T-helper 17 cell (primary cell): ENCODE measurements at places on chromosomes 12 and 14. TPM values are rescaled to one million over a fixed set of nuclear protein-coding genes. Genes with fewer than 3 reads are reported as not detected.

PLA2G1B gene
- not detected for total RNA-seq

LRP1 gene
- 3.8 TPM for total RNA-seq

GRCh38 chr12:65156366-65156841 lies 13.0 kb upstream of the LEMD3 start:
- peak overlapping the region; percentile 62 for H3K4me3 ChIP-seq
- H3K4me1 ChIP-seq, result peaks cover 13% of the 10 kb centered on the region
- peaks cover 6% of the 10 kb centered on the region for H3K36me3 ChIP-seq
- DNase-seq, result no peak
- peaks cover 36% of the 10 kb centered on the region for H3K27me3 ChIP-seq
- H3K27ac ChIP-seq, result peak overlapping the region; percentile 51

- no peaks in the 10 kb centered on the region for H3K36me3 ChIP-seq
- H3K4me1 ChIP-seq, result no peaks in the 10 kb centered on the region
- H3K27ac ChIP-seq, result no peak overlapping the region
These were observed 235.1 kb downstream of the NRXN3 start for GRCh38 chr14:78405079-78405856.

GRCh38 chr12:32033406-32033805 lies 73.2 kb upstream of the BICD1 start:
- no peak overlapping the region for H3K4me3 ChIP-seq
- no peaks in the 10 kb centered on the region for H3K27me3 ChIP-seq
- H3K36me3 ChIP-seq, result peaks cover 2% of the 10 kb centered on the region
- H3K27ac ChIP-seq, result peak overlapping the region; percentile 24
- H3K4me1 ChIP-seq, result peaks cover 7% of the 10 kb centered on the region

- peak; percentile 39 for DNase-seq
- peak overlapping the region; percentile 89 for H3K27ac ChIP-seq
- H3K4me3 ChIP-seq, result peak overlapping the region; percentile 39
- H3K36me3 ChIP-seq, result peaks cover 2% of the 10 kb centered on the region
- no peaks in the 10 kb centered on the region for H3K27me3 ChIP-seq
These were observed 44.6 kb downstream of the MLXIP start for GRCh38 chr12:122123051-122123760.

DNA sequence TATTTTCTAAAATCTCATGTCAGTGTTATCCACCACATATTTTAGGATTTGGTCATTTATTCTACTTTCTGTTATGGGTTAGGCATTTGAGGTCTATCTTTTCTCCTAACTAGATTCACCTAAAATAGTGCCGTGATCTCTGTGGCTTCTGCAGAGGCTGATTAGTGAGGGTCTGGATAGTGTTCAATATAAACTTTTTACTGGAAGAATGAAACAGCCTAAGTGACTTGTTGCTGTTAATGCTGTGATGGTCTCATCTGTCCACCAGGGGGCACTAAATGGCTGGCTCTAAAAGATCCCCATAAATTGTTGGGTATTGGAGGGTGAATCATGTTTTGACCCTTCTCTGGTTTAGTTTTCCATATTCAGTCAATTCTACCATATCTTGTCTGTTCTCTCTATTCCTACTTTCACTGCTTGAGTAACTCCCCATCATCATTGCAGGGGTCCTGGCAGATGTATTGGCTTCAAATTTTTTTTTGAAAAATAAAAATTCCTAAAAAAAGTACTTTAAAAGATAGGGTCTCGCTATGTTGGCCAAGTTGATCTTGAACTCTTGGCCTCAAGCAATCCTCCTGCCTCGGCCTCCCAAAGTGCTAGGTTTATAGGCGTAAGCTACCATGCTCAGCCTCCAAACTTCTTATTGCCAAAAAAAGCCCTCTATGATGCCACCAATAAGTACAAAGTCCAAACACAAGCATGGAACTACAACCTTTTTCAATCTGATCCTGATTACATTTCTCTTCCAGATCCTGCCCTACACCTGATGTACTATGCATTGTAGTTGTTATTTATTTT lies 6.9 kb downstream of the PABPN1 start:
- H3K36me3 ChIP-seq, result no peaks in the 10 kb centered on the region
- H3K27ac ChIP-seq, result peak overlapping the region; percentile 78
- H3K4me1 ChIP-seq, result peaks cover 5% of the 10 kb centered on the region
- no peak overlapping the region for H3K4me3 ChIP-seq

GRCh38 chr14:79686196-79686595 lies 525.1 kb downstream of the DIO2 start:
- H3K4me3 ChIP-seq, result no peak overlapping the region
- H3K27ac ChIP-seq, result no peak overlapping the region
- H3K4me1 ChIP-seq, result no peaks in the 10 kb centered on the region
- no peaks in the 10 kb centered on the region for H3K27me3 ChIP-seq
- no peaks in the 10 kb centered on the region for H3K36me3 ChIP-seq

DNA sequence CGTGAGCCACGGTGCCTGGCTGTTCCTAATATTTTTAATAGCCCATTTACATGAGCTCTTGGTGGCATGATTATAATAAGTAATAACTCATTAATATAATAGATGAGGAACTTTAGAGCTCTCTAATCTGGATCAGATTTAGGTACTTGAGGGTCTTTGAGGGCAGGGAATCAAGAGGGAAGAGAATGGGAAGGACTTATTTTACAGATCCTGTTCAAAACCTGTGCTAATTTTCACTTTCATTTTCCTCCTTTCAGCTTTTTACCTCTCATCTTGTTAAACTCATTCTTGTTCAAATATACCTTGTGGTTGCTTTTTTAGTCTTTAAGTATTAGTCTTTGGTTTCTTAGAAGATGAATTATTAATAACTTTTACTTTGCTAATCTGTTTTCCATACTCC lies 5.6 kb downstream of the NECAP1 start:
- H3K4me1 ChIP-seq, result peaks cover 38% of the 10 kb centered on the region
- H3K27ac ChIP-seq, result peak overlapping the region; percentile 100
- peaks cover 12% of the 10 kb centered on the region for H3K36me3 ChIP-seq
- no peaks in the 10 kb centered on the region for H3K27me3 ChIP-seq
- DNase-seq, result no peak

GRCh38 chr12:37672655-37673260 lies 643.8 kb upstream of the ALG10B start:
- no peaks in the 10 kb centered on the region for H3K4me1 ChIP-seq
- no peaks in the 10 kb centered on the region for H3K27me3 ChIP-seq
- H3K27ac ChIP-seq, result no peak overlapping the region
- no peak for DNase-seq

RPGRIP1 gene
- total RNA-seq, result not detected

DTX1 gene
- 20.7 TPM for total RNA-seq

GRCh38 chr14:103057028-103057371 lies 349 bp downstream of the CDC42BPB start:
- no peak for DNase-seq
- peaks cover 17% of the 10 kb centered on the region for H3K4me1 ChIP-seq
- no peaks in the 10 kb centered on the region for H3K27me3 ChIP-seq
- no peak overlapping the region for H3K4me3 ChIP-seq

ANKLE2 gene
- 84.2 TPM for total RNA-seq

- no peak for DNase-seq
- H3K4me3 ChIP-seq, result no peak overlapping the region
- peaks cover 69% of the 10 kb centered on the region for H3K4me1 ChIP-seq
- peaks cover 3% of the 10 kb centered on the region for H3K36me3 ChIP-seq
- H3K27ac ChIP-seq, result peak overlapping the region; percentile 97
These were observed 4.0 kb downstream of the VPS37B start for GRCh38 chr12:122891661-122892525.

IFNG-AS1 gene
- total RNA-seq, result 0.42 TPM

DNA sequence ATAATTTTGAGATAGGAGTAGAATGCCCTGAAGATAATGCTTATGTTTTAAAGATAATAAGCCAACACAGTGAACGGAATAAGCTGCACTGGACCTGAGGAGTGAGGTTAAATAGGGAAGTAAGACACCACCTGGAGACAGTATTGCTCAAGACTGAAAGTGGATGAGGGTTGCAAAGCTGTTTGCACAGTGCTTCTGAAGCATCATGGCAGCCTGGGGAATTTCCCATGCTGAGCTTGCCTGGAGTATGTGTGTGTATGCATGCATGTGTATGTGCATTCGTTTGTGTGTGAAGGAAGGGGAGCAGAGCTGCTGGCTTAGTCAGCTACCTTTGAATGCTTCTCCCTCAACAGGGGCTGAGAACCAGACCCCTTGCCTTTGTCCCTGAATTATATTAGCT lies 35.8 kb downstream of the BHLHE41 start:
- H3K27me3 ChIP-seq, result peaks cover 13% of the 10 kb centered on the region
- H3K27ac ChIP-seq, result no peak overlapping the region
- no peak overlapping the region for H3K4me3 ChIP-seq

KLHL33 gene
- 0.47 TPM for total RNA-seq

- no peak for DNase-seq
- peaks cover 34% of the 10 kb centered on the region for H3K4me1 ChIP-seq
- peak overlapping the region; percentile 43 for H3K4me3 ChIP-seq
- peak overlapping the region; percentile 91 for H3K27ac ChIP-seq
- no peaks in the 10 kb centered on the region for H3K36me3 ChIP-seq
These were observed 35.3 kb downstream of the MAP1LC3B2 start for GRCh38 chr12:116594325-116595038.

PLCZ1 gene
- total RNA-seq, result not detected

LRP6 gene
- total RNA-seq, result 1.8 TPM

DNA sequence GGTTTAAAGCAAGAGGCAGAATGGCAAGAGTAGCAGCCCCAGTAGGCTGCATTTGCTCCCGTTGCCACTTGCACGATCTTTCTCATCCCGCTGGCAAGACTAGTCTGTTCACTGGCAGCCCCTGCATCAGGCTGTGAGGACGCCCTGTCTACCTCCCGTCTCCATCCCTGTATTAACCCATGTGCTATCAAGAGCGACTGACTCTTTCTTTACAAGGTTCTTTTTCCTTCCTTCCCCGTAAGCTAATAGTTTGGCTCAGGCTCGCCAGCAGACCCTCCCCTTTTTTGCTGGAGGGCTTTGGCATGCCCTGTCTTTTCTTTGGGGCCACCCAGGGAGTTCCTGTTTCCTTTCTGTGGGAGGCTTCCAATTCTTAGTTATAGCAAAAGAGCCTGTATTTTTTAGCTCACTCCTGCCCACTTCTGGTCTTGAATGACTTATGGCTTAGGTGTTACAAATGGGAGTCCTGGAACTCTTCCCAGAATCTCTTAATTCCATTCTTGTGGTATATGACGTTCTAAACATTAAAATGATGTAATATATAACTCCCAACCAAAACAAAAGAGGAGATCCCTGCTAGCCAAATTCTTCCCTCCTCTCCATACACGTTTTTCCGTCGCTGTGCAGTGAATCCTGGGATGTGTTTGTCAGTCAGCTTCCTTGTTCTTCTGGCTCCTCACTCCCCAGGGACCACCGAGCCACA lies 149.0 kb downstream of the PRKCH start:
- H3K27me3 ChIP-seq, result no peaks in the 10 kb centered on the region
- H3K36me3 ChIP-seq, result peaks cover 4% of the 10 kb centered on the region
- H3K27ac ChIP-seq, result peak overlapping the region; percentile 95
- H3K4me1 ChIP-seq, result peaks cover 64% of the 10 kb centered on the region
- no peak for DNase-seq

DNA sequence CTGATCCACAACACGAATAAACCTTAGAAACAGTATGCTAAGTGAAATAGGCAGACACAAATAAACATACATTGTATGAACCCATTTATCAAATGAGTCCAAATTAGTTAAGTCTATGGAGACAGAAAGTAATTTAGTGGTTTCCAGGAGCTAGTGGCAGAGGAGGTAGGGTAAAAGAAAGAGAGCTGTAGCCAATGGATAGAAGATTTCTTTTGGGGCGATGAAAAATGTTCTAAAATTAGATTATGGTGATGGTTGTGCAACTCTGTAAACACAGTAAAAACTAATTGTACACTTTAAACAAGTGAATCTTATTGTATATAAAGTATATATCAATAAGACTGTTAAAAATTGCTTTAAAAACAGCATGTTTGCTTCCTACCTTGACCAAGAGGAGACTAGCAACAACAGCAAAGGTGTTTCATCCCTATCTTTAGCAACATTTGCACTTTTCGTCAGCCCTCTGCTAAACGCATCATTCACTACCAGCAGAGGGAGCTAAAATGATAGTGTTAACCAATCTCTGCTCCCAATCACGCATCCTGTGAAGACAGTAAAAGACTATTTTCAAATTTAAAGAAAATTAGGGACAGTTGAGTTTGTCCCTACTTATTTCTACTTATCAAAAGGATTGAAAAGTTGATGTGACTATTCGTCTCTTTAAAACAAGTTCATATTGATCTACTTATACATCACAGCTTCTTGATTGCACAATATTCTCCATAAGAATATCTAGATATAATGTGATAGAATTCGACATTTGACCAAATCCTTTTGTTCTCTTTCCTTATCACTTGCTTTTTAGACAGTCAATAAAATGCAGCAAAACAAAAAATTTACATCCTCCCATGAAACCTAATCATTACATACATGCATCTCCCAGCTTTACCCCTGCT lies 24.0 kb upstream of the LGR5 start:
- H3K4me1 ChIP-seq, result no peaks in the 10 kb centered on the region
- DNase-seq, result no peak
- no peak overlapping the region for H3K27ac ChIP-seq
- H3K36me3 ChIP-seq, result no peaks in the 10 kb centered on the region
- no peak overlapping the region for H3K4me3 ChIP-seq

GRCh38 chr14:53663709-53664108 lies 292.9 kb downstream of the BMP4 start:
- no peak overlapping the region for H3K27ac ChIP-seq
- no peaks in the 10 kb centered on the region for H3K4me1 ChIP-seq
- no peak for DNase-seq
- H3K27me3 ChIP-seq, result no peaks in the 10 kb centered on the region

GRCh38 chr14:75609116-75609515 lies 30.7 kb downstream of the FLVCR2 start:
- H3K4me1 ChIP-seq, result no peaks in the 10 kb centered on the region
- DNase-seq, result no peak
- no peak overlapping the region for H3K27ac ChIP-seq
- no peak overlapping the region for H3K4me3 ChIP-seq
- no peaks in the 10 kb centered on the region for H3K27me3 ChIP-seq

DNA sequence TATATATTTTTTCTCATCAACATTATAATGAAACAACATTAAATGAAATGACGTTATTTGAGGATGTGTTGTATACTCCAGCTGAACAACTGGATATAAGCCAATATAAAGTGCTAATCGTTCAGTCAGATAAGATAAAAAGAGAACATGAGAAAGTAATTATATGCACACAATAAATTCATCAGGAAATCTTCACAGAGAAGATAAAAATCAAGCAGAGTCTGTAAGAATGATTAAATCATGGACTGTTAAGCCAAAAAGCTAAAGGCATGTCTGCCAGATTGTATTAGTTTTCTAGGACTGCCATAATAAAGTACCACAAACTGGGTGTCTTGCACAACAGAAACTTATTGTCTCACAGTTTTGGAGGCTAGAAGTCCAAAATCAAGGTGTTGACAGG lies 178.6 kb downstream of the NELL2 start:
- no peak overlapping the region for H3K27ac ChIP-seq
- H3K36me3 ChIP-seq, result peaks cover 11% of the 10 kb centered on the region
- H3K4me3 ChIP-seq, result no peak overlapping the region
- no peak for DNase-seq
- H3K4me1 ChIP-seq, result peaks cover 6% of the 10 kb centered on the region
- no peaks in the 10 kb centered on the region for H3K27me3 ChIP-seq

PLEKHD1 gene
- total RNA-seq, result 0.70 TPM

- H3K4me3 ChIP-seq, result no peak overlapping the region
- H3K4me1 ChIP-seq, result no peaks in the 10 kb centered on the region
- peaks cover 18% of the 10 kb centered on the region for H3K27me3 ChIP-seq
These were observed 241.4 kb upstream of the PDZRN4 start for GRCh38 chr12:40946612-40947194.

RNASE7 gene
- not detected for total RNA-seq

- H3K27me3 ChIP-seq, result no peaks in the 10 kb centered on the region
- DNase-seq, result no peak
- H3K27ac ChIP-seq, result no peak overlapping the region
- H3K4me1 ChIP-seq, result peaks cover 2% of the 10 kb centered on the region
- H3K4me3 ChIP-seq, result no peak overlapping the region
These were observed 74.7 kb downstream of the NIN start for GRCh38 chr14:50756300-50756699.

IAPP gene
- total RNA-seq, result not detected

GRCh38 chr14:51855234-51855633 lies 5.2 kb upstream of the GNG2 start:
- no peaks in the 10 kb centered on the region for H3K27me3 ChIP-seq
- H3K27ac ChIP-seq, result peak overlapping the region; percentile 67
- H3K36me3 ChIP-seq, result peaks cover 2% of the 10 kb centered on the region
